ENCODE measurements at places on chromosomes 16 and 17.

DNA sequence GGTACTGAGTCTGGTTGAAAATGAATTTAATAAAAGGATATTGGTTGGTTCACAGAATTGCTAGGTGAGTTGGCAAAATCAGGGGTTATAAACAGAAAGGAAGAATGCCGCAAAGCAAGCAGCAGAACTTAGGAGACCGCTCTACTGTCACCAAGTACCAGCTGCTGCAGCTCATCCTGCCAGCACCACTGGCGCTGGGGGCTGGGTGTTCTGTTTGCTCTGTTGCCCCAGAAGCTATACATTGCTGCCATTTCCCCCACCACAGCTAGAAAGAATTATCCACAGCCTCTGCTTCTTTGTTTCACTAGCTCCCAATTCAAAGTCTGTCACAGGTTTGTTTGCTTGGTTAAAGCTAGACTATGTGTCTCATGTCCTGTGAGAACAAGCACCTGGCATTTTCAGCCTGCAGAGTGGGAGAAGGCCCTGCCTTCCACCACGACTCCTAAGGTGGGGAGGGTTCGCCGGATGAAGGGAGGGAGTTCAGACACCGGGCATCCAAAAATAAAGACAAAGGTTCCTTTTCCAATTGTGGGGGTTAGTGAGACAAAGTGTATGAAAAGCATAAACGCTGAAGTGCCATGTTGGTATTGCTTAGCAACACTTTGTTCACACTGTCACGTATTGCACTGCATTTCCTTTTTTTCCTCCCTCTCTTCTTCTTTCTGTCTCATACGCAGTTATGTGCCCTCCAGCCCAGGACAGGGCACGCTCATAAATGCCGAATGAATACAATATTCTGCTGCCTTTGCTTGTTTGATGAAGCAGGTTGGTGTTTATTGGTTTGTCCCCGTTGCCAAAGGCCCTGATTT is 9.6 kb upstream of the CPD start:
- DNase-seq: no peak

DNA sequence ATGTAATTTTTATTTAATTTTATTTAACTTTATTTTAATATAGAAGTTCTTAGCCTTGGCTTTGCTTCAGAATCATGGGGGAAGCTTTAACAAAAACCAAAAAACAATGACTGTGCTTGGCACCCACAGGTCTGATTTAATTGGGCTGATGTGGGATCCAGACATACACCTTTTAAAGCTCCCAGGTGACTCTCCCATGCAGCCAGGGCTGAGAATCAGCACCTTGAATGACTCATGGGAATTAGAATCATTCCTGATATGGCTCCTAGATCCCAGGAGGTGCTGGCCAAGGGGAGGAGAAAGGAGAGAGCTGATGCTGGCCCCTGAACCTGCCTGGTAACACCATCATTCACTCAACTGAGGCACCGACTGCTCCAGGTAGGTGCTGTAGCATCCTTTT is 240.7 kb downstream of the PARN start:
- DNase-seq: no peak

DNA sequence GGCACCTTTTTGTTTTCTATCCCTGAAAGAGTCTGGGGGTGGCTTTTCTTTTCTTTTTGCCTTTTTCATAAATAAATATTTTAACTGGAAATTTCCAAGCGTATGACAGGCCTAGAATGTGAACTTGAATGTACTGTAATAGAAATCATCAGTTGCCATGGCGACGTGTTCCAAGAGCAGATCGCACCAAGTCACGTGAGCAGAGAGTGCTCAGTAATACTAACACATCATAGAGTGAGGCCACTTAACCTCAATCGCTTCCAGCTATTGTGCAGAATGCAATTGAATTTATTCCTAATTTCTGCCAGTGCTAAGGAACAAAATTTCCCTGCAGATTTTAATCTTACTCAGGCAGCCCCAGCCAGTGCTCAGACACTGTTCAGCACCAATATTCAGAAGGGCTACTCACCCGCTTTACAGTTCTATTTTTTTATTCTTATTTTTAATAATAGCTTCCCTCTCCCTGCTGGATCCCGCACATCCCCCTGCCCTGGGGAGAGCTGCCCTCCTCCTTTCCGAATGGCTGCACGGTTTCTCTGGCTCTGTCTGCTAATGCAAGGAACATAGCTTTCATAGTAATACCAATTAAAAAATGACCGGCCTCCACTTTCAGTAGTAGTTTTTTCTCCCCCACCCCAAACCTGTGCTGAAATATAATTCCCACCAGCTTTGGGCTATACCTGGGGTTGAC is 26.2 kb upstream of the PMFBP1 start:
- peak; percentile 43 for DNase-seq

DNA sequence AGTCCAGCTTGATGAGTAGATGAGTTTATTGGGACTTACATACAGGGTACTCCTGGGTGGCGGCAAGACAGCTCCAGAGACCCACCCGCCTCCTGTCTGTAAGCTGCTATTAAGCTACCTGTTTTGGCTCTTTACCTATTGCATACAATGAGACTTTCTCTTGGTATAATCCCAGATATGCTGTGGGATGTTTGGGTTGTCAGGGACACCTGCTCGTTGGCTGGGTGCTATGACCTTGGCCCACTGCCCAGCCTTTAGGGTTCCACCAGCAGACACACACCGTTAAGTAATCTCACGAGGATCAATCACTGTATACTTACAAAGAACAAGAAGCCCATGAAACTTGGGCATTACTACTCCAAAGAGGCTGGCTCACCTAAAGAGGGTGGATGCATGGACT is 116.4 kb downstream of the NPIPB5 start:
- DNase-seq: no peak

DNA sequence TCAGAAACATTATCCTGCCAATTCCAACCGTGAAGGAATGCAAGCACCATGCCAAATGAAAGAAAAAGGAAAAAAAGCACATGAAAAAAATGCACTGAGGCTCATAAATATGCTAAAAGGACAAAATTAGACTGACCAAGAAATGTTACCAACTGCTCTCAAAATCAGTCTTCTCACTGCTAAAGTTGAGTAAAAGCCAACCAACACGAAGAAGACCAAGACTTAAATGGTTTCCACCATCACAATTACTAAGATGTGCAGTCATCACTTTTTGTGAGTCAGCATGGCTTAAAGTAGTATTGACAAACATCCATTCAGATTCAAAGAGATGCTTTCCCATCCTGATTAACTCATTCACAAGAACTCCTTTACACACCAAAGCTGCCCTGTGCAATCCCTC is 16.4 kb downstream of the CDYL2 start:
- no peak for DNase-seq

DNA sequence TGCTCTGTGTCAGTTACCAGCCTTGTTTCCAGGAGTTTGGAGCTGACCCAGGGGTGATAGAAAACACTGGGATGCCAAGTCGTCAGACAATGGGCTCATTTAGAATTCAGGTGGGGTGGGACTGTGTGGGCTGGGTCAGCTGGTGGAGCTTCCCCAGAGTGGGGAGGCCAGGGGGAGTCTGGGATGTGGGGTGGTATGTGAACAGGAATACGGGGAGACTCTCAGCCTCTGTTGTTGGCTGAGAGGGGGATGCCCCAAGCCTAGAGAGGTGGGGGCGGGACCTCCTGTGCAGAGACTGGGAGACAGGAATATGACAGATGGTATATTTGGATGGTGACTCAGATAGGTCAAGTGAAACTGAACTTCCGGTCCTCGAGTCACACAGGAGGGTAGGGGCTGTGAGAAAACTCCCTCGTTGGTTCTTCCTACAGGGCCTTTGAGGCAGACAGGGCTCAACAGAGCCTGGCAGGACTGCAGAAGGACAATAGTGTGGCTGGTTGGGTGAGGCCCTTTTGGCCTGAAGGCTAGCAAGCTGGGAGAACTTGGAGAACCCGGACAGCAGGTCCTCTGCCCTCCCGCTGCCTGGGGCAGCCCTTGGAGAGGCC is 23.7 kb downstream of the CDH1 start:
- no peak for DNase-seq

- no peak for DNase-seq
These were observed 237.2 kb downstream of the GSG1L start for GRCh38 chr16:27826081-27826892.

DNA sequence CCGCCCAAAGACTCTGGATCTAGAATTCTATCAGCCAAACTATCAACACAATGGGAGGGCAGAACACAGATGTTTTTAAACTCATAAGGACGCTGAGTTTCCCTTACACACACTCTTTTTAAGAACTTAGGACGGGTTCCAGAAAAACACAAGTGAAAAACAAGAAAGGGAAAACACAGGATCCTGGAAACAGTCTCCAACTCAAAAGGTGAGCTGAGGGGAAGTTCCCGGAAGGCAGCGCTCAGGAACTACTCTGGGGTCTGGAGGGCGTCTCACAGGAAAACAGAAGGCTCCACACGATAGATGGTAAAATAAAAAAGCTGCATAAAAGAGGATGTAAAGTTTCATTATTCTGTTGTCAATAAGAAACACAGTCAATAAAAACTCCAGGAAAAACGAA is 80.2 kb upstream of the DOC2B start:
- DNase-seq: no peak

- DNase-seq: no peak
These were observed 162.0 kb downstream of the SDK2 start for GRCh38 chr17:73482251-73482716.

- no peak for DNase-seq
These were observed 17.1 kb upstream of the TMEM94 start for GRCh38 chr17:75439287-75439686.

DNA sequence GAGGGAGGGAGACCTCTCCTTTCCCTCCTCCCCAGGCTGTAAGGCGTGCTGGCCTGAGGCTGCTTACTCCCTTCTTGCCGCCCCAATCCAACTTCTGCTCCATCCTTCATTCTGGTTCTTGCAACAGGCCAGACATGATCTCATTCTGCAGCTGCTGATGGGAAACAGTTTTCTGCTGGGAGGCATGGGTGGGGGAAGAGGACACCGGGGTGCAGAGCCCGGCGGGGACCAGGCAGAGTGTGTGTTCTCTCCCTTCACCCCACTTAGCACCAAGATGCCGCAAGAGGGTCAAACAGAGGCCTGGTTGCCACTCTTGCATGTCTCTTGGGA is 1.4 kb downstream of the SARM1 start:
- DNase-seq: no peak

GRCh38 chr17:31231852-31232251 is 65.2 kb downstream of the OMG start:
- DNase-seq: no peak

DNA sequence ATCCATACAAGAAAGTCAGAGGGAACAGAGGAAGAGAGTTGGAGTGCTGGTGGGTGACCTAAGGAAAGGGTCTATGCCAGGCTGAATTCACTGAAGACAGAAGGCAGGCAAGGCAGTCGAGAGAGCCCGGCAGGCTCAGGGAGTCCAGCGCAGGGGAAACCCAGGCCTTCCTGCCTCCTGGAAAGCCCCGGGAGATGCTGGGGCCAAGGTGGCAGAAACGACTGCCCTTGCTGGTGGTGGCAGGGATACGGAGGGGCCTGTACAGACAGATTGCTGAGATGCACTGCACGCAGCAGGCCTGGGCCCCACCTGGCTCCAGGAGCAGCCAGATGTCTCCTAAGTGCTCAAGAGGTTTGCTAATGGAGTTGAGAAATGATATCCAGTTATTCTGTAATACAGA is 59.8 kb downstream of the GTF3C1 start:
- DNase-seq: no peak

DNA sequence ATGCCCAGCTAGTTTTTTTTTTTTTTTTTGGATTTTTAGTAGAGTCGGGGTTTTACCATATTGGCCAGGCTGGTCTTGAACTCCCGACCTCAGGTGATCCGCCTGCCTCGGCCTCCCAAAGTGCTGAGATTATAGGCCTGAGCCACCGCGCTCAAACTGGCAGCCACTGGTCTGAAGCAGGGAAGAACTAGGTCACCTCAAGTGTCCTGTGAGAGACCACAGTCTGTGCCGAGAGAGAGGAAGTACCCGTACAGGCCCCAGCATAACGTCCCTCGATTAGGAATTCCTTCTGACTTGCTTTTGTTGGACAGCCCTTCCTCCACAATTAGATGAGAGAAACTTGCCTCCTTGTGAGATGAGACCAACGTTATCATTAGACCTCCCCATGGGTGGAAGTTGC is 13.7 kb upstream of the CD300E start:
- no peak for DNase-seq

- DNase-seq: no peak
These were observed 119.5 kb upstream of the SHISA6 start for GRCh38 chr17:11121341-11121985.

DNA sequence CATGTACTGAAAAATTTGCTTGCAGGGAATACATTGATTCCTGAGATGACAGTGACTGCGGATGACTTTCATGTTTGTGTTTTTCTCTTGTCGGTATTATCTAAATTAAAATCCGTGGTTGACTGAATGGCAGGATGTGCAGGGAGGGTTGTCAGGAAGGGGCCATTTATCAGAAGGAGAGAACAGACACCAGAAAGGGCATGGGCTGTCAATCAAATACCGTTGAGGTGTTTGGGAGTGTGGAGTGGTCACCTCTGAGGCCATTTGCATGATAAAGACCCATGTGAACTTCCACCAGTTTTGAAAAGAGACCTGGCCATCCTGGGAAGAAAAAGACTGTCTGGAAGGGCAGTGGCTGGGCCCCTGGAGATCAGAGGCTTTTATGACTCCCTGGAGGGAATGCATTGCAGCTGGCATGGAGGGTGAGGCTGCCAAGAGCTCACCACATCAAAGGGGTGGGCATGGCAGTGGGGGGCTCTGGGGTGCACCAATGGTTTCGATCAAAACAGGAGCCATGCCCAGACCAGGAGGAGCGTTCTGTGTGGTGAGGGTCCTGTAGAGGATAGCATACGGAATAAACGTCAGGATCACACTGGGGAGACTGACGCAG is 67.1 kb downstream of the CYLD start:
- DNase-seq: no peak

- peak; percentile 40 for DNase-seq
These were observed 12.0 kb upstream of the KRT23 start for GRCh38 chr17:40949418-40949817.

GRCh38 chr16:2398520-2398919 is 30.7 kb upstream of the CCNF start:
- DNase-seq: no peak

GRCh38 chr16:75385507-75386152 is 47.7 kb downstream of the CFDP1 start:
- peak; percentile 55 for DNase-seq

GRCh38 chr17:31321966-31322365 is 544 bp upstream of the EVI2A start:
- no peak for DNase-seq

- peak; percentile 86 for DNase-seq
These were observed 10.5 kb downstream of the FTO start for GRCh38 chr16:53714205-53715022.

DNA sequence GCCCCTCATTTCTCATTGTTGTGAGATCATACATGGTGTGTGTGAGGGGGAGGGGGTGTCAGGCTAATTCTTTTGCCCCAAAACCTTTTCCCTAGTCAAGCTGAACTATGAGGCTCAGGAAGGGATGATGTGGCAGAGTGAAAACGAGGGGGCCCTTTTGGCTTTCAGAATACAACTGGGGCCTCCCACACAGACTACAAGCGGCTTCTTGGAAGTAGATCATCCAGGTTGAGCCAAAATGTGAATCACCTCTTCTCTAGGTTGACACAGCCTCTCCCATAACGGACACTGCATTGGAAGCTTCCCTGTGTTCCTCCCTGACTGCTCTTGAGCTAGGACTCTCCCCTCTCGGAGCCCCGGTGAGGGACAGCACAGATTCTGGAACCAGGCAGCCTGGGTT is 2.3 kb upstream of the ALKBH5 start:
- no peak for DNase-seq

GRCh38 chr16:64292953-64293352 is 828.9 kb downstream of the CDH11 start:
- no peak for DNase-seq
